Sigmoid colon (tissue), 7 donors: ENCODE measurements at places on chromosomes 2 and 18. TPM values are rescaled to one million over a fixed set of nuclear protein-coding genes. Genes with fewer than 3 reads are reported as not detected.

DNA sequence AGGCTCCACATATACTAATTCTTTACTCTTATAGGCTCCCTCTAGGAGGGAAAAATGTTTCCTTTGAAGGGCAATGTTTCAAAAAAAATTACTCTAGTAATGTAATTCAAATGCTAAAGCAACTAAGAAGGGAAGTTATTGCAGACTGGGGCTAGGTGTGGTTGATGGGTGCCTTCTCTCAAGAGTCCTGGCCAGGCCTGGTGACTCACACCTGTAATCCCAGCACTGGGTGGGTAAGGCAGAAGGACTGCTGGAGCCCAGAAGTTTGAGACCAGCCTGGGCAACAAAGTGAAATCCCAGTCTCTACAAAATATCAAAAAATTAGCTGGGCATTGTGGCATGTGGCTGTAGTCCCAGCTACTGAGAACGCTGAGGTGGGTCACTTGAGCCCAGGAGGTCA is 31.2 kb upstream of the CDKL4 start:
- H3K4me1 ChIP-seq, result peaks cover 7% of the 10 kb centered on the region
- DNase-seq, result no peak
- H3K27ac ChIP-seq, result no peak overlapping the region
- H3K36me3 ChIP-seq, result peaks cover 90% of the 10 kb centered on the region

DNA sequence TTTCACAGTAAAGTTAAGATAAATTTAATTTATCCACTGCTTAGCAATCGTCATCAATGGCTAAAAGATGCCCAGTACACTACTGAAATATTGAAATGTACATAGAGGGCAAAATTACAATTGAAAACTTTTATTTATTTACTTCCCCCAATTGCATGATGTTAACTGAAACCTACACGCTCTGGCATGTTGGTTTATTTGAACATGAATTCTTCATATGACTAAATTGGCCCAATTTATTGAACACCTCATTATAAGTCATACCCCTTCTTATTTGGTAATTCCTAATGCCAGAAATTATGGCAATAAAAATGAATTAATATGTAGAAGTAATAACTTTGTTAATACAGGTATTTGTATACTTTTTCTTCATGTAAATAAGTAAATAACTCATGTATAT is 183.0 kb upstream of the ZC3H15 start:
- no peaks in the 10 kb centered on the region for H3K27me3 ChIP-seq
- H3K36me3 ChIP-seq, result no peaks in the 10 kb centered on the region
- DNase-seq, result no peak
- no peak overlapping the region for H3K27ac ChIP-seq
- no peak overlapping the region for H3K4me3 ChIP-seq

- DNase-seq, result peak; percentile 83
- peak overlapping the region; percentile 73 for H3K27ac ChIP-seq
- no peaks in the 10 kb centered on the region for H3K27me3 ChIP-seq
- no peak overlapping the region for H3K4me3 ChIP-seq
These were observed 99.6 kb upstream of the ST3GAL5 start for GRCh38 chr2:85988175-85988913.

- no peak overlapping the region for H3K4me3 ChIP-seq
- DNase-seq, result no peak
- no peaks in the 10 kb centered on the region for H3K4me1 ChIP-seq
- no peaks in the 10 kb centered on the region for H3K36me3 ChIP-seq
These were observed 339.2 kb downstream of the ARHGAP15 start for GRCh38 chr2:143468341-143468888.

GRCh38 chr2:195769975-195770374 is 112.9 kb downstream of the SLC39A10 start:
- H3K4me1 ChIP-seq, result no peaks in the 10 kb centered on the region
- H3K27me3 ChIP-seq, result no peaks in the 10 kb centered on the region
- DNase-seq, result no peak
- no peak overlapping the region for H3K4me3 ChIP-seq
- no peak overlapping the region for H3K27ac ChIP-seq

- H3K36me3 ChIP-seq, result no peaks in the 10 kb centered on the region
- no peak overlapping the region for H3K4me3 ChIP-seq
- no peaks in the 10 kb centered on the region for H3K4me1 ChIP-seq
- H3K27ac ChIP-seq, result no peak overlapping the region
- DNase-seq, result no peak
These were observed 84.0 kb downstream of the OSR1 start for GRCh38 chr2:19274439-19274838.

IL1B gene
- total RNA-seq, result 3.8 TPM

GKN2 gene
- total RNA-seq, result not detected

PDE1A gene
- total RNA-seq, result 17.2 TPM

CFAP65 gene
- not detected for total RNA-seq

BUB1 gene
- 0.81 TPM for total RNA-seq
